ENCODE measurements at places on chromosomes 4 and X.

- DNase-seq = no peak
Observed at GRCh38 chr4:115484479-115484878, 371.1 kb upstream of the NDST4 start.

DNA sequence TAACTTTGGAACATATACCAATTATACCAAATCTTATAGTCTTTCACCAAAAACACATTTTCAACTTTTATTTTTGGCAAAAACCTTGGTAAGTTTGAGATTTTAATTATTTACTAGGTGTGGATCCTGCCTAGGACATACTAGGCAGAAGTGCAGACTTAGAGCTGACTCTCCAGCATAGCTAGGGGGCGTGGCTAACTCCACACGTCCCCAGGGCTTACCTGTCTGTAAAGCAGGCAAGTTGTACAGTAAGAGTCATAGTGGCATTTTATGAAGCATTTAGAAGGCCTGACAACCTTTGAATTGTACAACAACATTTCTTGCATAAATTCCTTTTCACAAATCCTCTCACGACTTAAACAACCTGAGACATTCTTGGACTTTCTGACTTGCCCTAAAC is 19.2 kb upstream of the GRPEL1 start:
- DNase-seq = no peak

GRCh38 chr4:152594978-152595925 is 59.4 kb upstream of the FBXW7 start:
- DNase-seq = no peak

- DNase-seq = no peak
Observed at GRCh38 chr4:113785781-113786180, 24.2 kb upstream of the CAMK2D start.

DNA sequence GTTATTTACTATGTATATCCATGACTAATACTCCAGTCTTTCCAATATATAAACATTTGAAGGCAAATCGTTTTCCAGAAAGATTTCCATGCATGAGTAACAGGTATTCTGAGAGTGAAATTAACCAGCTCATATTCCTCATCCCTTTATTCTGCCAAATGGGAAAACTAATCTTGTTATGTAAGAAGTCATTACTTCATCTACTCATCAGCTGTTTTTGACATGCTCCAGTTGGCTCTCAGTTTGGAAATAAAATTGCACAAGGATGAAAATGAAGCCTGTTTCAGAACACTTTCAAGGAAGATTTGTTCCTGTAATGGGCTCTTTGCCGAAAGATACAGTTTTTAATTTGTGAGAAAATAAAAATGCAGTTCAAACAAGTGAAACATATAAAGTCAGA is 121.9 kb downstream of the KCTD8 start:
- no peak for DNase-seq

DNA sequence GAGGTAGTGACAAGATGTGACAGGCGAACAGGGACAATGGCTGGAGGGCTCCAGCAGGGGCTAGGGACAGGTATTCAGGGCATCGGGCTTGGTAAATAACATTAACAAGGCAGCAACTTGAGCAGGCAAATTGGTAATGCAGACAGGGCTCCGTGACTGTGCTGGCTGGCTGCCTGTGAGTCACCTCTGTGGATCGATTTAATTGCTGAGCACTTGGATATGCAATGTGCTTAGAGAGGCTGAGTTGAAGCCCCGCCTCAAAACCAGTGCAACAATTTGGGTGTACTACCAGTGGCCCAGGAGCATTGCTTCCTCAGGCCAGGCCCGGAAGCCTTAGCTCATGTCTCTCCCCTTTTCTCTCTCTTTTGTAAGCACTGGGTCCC is 19.5 kb downstream of the CNGA2 start:
- DNase-seq = no peak

DNA sequence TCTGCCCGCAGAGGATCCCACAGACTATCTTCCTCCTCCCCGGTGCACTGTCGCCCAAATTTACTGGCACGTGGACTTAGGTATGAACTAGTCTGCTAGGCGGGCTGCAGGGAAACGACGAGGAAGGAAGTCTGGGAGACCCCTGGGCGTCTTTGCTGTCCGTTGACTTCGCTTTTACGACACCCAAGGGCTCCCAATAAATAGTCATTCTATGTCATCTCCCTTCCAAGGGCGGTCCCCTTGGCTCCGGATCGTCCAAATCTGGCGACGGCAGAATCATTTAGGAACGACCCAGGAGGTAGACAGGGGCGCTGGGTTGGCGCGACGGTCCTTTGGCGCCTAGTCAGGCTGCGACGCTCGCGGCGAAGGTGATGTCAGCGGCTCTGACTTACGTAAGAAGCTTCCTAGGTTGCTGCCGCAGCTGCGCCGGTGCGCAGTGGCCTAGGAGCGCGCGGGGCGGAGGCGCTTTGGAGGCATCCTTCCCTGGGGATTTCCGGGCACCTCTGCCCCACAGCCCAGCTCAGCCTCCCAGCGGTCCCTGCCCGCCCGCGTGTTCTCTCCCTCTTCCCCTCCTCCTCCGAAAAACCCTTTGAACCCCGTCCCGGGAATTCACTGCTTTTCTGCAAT is 2.2 kb downstream of the NHS start:
- no peak for DNase-seq

DNA sequence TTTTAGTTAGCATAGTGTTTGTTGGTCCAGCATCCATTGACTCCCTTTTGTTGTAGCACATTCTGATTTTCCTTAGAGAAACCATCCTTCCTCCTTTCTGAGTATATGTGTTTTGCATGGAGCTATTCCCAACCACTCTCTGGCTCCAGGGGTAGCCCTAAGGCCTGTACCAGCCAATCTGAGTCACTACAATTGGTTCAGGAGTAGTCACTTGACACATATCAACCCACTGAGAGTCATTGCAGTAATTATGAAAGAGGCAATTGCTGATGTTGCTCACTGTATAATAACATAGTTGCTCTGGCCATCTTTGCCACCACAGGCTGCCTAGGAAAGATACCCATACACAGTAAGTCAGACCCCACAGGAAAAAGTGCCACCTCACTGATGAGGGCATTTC is 71.2 kb upstream of the GRID2 start:
- no peak for DNase-seq

DNA sequence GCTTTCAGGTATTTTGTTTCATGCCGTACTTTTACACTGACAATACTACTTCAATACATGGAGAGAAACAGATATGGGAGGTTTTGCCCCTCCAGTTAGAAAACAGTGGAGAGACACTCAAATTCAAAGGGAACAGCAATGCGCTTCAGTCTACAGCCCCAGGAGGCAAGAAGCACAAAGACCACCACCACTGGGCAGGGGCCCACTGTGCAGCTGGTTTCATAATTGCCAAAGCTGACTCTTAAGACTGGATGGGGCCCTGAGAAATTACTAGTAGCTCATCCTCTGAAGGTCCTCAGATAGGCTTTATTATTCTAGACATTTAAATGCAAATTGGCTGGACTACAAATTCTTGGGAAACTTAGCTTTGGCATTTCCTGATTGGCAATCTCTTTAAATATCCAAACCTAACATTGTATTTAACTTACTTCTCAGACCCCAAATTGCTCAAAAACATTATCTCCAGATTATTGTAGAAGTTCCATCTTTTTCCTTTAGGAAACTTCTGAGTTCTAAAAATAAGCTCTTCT is 85.9 kb upstream of the GPR34 start:
- no peak for DNase-seq

- DNase-seq = no peak
Observed at GRCh38 chr4:104795264-104795939, 300.7 kb upstream of the CXXC4 start.

GRCh38 chrX:96713303-96713702 is 28.7 kb downstream of the DIAPH2 start:
- DNase-seq = no peak

All from CD4-positive, alpha-beta T cell treated with Interleukin-17A for 1 hour (primary cell).